ENCODE measurements at places on chromosomes 12 and 14.

DNA sequence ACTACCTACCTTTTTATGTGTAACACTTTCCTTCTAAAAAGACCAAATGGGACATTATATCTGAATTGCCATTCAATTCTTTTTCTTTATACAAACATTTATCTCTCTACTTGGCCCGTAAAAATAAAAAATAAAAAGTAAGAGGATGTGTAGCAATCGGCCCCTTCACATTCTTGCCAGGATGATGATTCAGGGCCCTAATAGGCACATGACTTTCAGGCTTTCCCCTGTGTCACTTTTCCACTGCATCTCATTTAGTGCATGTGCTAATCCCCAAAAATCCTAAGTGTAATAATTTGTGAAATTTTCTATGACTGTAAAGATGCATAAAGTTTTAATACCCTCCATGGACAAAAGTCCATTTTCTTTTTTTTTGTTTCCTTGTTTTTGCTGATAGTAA lies 23.0 kb upstream of the ATP2B1 start:
- no peak for DNase-seq

DNA sequence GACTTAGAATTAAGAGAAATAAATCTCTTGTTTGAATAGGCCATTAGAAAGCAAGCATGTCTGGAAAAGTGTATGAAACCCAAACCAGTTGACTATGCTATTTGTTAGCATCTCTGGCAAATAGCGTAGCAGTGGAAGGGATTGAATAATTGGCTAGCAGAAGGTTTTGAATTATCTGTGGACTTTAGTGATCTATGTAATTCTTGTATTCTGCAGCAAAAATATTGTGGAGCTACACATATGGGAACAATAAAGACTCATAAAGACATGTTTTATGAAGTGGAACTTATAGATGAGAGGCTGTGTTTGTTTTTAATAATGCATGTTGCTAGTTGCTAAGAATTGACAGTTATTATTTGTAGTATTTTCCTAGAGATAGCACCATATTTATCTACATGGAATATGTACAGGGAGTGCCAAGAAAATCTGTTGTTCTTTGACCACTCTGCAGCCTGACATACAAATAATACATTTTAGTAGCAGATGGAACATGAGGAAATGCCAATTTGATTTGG lies 4.7 kb downstream of the SRGAP1 start:
- DNase-seq = no peak

DNA sequence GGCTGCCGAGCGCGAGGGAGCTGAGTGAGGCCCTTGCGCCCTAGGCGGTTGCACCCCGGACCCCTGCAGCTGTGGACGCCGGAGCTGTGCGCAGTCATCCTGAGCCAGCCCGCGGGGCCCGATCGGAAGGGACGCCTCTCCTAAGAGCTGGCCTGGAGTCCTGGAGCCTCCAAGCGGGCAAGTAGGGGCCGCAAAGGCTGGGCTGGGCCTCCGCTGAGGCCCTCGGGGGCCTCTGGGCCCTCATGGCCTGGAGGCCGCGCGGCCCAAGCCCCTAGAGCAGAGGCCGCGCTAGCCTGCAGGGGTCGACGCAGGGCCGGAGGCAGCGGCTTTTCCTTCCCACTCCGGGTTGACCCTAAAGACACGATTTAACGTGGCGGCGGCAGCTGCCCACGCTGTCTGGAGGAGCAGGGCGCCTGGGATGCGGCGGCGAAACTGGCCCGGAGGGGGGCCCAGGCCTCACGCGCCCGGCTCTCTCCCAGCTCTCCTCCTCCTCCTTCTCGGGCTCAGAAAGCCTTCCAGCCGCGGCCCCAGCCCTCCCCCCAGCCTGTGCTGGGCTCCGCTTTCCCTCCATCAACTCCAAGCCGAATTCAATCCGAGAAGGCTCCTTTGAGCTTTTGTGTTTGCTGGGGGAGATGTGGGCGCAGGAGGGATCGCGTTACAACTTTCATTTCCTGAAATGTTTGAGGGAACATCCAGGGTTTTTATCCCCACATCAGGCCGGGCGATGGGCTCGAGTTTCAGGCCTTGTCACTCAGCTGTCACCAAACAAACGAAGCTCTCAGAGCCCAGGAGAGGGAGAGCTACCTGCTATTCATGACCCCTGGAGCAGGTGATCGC lies 11.6 kb downstream of the SIX1 start:
- no peak for DNase-seq

- no peak for DNase-seq
These were observed 303.7 kb upstream of the USP15 start for GRCh38 chr12:61956545-61956944.

GRCh38 chr14:50864237-50864636 lies 7.6 kb upstream of the ABHD12B start:
- DNase-seq = no peak

DNA sequence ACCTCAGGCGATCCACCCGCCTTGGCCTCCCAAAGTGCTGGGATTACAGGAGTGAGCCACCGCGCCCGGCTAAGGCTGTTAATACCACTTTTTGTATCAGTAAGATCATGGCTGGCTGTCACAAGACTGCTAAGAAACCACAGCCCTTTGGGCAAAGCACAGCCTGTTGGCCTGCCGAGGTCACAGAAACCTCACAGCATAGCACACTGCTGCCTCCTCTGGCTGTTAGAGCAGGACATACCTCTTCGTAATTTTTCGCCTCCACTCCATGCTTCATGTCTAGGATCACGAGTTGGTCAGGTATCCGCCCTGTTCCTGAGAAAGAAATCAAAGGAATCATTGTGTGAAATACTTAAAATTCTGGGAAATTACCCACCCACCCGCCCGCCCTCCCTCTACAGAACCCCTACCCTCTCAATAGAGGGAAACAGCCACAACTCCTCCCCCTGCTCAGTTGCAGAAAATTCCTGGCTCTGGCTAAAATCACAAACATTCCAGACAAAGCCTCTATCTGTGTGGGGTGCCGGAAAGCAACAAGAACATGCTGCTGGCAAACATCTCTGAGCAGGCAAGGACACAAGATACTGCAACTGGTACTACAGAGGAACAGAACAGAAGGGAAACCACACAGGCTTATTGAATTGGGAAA lies 20.7 kb upstream of the NEK9 start:
- no peak for DNase-seq

GRCh38 chr12:67645601-67646000 lies 2.9 kb upstream of the DYRK2 start:
- DNase-seq = no peak

- no peak for DNase-seq
These were observed 790.3 kb downstream of the TMTC2 start for GRCh38 chr12:83476695-83477690.

- DNase-seq = no peak
These were observed 566.4 kb upstream of the FLRT2 start for GRCh38 chr14:84963518-84963917.
